ENCODE measurements at places on chromosomes 5 and 9.

DNA sequence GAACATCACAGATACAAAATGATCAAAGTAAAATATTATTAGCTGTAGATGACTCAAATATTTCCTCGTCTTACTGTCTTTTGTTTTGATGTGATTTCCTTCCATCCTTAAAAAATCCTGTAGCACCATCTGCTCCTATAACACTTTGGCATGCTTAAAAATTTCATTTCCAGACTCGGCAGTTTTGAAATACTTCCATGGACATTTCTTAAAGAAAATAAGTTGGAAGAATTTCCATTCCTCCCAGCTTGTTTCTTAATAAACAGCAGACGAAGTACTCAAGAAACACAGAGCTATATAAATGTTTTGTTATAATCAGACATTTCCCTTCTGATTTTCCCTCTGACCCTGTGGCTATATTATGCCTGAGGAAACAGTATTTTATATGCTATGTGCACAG, 41.2 kb upstream of the SVEP1 start:
- no peak for DNase-seq

- DNase-seq: no peak
Measured at GRCh38 chr5:78234804-78235203, 59.7 kb downstream of the AP3B1 start.

GRCh38 chr9:10026443-10026984, 586.3 kb downstream of the PTPRD start:
- DNase-seq: no peak

GRCh38 chr5:113084402-113085083, 107.9 kb downstream of the DCP2 start:
- DNase-seq: no peak

DNA sequence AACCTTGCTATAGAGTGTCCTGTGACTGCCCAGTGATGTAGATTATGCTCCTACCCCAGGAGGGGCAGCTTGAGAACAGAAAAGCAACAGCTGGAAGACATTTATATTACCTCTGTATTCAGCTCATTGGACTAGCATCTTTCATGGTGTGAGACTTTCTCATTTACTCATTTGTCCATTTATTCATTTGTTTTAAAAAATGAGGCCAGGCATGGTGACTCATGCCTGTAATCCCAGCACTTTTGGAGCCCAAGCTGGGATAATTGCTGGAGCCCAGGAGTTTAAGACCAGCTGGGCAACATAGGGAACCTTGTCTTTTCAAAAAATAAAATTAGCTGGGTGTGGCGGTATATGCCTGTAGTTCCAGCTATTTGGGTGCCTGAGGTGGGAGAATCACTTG, 130.0 kb upstream of the LHFPL2 start:
- no peak for DNase-seq

DNA sequence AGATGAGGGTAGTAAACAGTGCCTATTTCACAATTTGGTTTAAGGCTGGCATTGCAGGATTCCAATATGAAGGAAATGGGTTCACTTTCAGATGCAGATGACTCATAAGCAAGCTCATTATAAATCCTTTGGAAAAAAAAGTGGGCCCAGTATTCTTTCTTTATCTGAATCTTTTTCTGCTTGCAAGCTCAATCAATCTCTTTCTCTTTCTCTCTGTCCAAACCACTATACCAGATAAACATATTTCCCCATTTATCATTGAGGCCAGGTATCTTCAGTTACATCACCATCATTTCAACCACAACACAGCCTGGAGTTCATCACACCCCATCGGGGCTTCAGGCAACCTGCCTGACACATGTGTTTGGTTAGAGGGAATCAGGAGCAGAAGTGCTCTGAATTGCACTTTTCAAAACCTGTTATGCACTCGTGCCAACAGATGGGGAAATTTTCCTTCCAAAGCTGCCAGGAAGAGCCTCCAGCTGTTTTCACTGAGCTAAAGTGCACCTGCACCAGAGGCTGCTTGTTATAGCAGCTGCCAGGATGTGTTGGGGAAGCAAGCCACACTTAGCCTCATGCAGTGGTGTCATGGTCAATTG, 30.0 kb upstream of the MAMDC2 start:
- no peak for DNase-seq

GRCh38 chr9:69809304-69809863, 11.2 kb upstream of the CFAP95 start:
- DNase-seq: peak; percentile 56

DNA sequence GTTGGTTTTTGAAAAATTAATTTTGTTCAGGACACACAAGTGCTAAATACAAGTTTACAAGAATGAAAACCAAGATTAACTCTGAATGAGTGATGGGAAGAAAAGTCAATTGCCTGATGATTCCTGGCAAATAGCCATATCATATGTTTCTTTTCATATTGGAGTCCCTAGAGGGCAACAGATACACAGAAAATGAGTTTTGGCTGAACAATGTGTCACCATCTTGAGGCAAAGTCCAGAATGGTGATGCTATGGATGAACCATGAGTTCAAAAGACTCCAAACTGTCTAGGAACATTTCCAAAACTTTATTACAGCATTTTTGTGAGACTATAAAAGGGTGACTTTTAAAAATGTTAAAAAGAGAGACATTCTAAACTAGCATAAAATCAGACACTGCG, 382.9 kb downstream of the TMEM161B start:
- no peak for DNase-seq

DNA sequence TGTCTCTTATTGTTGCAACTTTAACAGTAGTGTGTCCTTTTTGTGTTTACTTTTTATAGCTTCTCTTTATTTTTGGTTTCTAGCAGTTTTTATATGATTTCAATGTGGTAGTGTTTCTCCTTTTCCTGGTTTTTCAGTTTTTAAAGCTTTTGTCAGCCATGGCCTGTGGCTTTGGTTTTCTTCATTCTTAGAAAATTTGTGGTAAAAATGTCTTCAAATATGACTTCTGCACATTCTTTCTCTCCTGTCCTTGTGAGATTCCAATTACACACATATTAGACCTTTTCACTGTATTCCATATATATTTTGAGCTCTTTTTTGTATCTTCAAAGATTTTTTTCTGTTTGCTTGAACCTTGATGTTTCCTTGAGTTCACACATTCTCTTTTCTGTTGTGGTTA, 180.5 kb downstream of the CNTLN start:
- DNase-seq: no peak

- DNase-seq: no peak
Measured at GRCh38 chr9:125202846-125203618, 2.7 kb downstream of the RABEPK start.

DNA sequence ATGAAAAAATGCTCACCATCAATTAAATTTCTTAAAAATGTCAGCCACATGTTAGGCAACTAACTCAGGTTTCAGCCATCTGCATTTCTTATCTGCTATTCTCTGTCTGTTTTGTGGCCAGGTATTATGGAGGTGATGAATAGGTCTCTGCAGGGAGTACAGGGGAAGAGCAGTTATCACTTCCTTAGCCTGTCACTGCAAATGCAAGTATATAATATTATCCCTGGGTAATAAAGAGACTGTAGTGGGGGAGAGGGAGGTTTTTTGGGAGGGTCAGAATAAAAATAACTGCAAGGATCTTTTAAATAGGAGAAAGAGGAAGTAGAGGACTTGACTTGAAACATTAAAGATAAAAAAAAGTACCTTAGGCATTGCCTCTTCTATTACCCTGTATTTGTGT, 49.6 kb upstream of the PTGER4 start:
- no peak for DNase-seq

- no peak for DNase-seq
Measured at GRCh38 chr5:23451156-23451555, 56.3 kb upstream of the PRDM9 start.

DNA sequence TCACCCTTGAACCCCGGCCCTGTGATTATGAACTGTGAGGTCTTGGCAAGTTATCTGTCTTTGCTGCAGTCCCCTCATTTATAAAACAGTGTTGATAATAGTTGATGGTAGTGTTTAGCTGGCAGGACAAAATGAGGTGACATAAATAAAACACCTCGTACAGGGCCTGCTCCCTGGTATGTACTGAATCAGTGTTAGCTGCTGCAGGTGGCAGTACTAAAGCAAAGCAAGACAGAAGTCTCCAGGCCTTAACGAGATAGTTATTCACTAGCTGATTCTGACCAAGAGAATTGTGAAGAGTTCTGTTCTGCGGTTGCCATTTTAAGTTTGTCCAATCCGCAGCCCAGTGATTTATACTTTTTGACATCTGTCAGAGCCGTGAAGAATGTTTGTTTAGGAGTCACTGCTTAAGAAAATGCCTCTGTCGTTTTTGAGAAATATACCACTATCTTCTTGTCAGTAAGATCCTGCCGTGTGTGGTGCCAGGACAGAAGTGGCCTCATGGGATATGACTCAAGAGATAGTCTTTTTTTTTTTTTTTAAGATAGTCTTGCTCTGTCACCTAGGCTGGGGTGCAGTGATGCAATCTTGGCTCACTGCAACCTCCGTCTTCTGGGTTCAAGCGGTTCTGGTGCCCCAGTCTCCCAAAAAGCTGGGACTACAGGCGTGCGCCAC, 75.9 kb downstream of the KDM4C start:
- no peak for DNase-seq

DNA sequence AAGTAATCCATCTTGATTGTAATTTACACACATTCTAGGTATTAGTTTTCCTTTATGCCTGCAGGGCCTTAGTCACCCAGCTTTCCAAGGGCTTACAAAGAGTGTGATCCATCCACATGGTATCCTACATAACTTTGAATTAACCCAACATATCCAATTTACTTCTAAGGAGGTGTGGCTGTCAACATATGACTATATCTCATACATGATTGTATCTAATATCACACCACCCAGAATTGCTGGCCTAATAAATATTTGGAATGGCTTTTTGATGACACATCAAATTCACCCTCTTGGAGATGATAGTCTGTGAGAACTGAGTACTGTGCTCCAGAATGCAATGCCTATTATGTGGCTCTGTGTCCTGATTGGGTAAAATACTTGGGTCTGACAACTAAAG, 363.3 kb upstream of the GRIN3A start:
- DNase-seq: no peak

DNA sequence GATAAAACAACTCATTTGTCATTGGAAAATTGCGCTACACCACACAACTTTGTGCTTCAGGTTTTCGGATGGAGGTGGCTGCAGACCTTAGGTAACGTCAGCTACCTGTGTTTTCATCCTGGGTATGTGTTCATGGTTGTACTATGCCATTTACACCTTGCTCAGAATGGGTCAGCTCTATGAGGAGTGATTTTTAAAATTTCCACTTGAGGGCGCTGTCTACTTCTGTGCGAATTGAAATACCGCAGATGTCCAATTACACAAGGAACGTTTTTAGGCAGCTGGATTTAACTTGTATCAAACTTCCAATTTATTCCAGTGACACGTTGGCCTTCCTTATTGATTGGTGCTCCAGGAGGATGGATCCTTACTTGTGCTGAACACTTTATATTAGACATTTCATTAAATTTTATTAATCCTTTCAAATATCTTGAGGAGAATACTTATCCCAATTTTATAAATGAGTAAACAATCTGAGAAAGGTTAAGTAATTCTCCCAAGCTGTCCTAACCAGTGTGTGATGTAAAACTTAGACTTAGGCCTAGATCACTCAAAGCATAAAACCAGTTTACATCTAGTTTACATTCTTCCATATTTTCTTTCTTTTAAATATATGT, 23.4 kb downstream of the DMRTA1 start:
- peak; percentile 63 for DNase-seq

GRCh38 chr5:175753536-175754402, 95.9 kb downstream of the HRH2 start:
- DNase-seq: peak; percentile 5

GRCh38 chr9:16637218-16637617, 233.3 kb downstream of the BNC2 start:
- DNase-seq: no peak

DNA sequence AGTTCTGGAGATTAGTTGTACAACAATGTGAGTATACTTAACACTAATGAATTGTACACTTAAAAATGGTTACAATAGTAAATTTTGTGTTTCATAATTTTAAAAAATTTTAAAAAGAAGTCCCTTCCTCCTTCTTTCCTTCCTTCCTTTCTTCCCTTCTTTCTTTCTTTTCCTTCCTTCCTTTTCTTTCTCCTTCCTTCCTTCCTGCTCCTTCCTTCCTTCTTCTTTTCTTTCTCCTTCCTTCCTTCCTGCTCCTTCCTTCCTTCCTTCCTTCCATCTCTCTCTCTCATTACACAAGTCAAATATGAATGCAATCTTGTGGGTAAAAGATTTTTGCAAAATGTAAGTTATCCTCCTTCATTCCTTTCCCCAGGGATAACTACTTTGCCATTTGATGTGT, 97.1 kb upstream of the TBCA start:
- no peak for DNase-seq

- DNase-seq: no peak
Measured at GRCh38 chr5:108074626-108075025, 307.3 kb downstream of the FBXL17 start.

DNA sequence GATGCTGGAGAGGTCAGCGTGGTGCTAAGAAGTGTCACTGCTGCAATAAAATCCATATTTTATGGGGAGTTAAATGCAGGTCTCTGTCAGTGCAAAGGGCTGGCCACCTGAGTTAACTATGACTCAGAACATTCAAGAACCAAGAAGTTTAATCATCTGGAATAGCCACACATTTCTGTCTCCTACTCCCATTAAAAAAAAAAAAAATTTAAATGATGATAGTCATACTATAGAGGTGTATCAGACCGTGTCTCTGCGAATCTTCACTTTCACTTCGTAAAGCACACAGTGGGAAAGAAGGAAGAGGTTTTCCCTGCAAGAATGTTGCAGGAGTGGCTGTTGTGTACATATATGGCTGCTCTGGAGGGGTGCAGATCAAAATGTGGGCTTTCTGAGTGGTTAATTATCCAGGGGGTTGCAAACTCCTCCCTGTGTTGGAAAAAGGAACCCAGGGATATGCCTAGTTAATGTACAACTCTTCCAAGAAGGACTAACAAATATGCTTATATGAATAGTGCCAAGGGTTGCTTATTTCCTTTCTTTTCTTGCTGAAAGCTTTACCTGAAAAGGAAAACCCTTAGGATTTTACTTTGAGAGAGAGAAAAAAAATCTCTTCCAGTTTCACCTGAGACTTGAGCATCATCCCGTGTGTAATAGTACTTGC, 1.5 kb downstream of the CDH6 start:
- no peak for DNase-seq

GRCh38 chr9:25964239-25964638, 286.0 kb upstream of the TUSC1 start:
- DNase-seq: peak; percentile 65

DNA sequence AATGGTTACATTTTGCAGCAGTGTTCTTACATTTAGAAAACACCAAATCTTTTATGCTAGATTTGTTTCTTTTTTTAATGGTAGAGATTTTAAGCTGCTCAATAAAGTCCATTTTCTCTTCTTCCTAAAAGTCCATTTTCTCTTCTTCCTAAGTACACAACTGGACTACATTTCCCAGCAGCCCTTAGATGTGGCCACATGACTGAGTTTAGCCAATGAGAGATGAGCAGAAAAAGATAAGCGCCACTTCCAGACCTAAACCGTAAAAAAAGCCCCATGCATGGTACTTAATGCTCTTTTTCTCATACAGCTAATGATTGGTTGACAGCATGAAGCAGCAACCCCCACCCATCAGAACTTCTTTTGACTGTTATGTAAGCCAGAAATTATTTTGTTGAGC, 206.7 kb downstream of the FAM114A2 start:
- DNase-seq: peak; percentile 54

All from iPS-NIHi11 (cell line).